Spleen (tissue), 13 donors: ENCODE measurements at places on chromosomes 5 and 9. TPM values are rescaled to one million over a fixed set of nuclear protein-coding genes. Genes with fewer than 3 reads are reported as not detected.
A peak's percentile ranks its signal among the peaks of the same experiment; 100 is the strongest.

DNA sequence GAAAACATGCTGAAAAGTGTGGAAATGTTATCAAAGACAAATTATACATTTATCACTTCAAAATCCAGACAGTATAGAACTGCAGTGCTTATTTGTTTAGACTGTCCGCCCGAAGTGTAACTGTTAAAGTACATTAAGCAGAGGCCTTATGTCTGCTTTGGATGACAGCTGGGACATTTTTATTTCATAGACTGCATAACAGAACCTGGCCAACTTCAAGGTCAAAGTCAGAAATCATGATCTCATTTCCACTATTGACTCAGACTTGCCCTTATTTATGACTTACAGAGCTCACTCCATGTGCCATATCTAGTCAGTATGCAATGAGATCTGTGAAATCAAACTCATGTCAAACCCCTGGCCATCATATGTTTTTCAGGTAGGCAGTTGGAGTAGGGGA, 87.7 kb downstream of the RAB3C start:
- DNase-seq: no peak

DNA sequence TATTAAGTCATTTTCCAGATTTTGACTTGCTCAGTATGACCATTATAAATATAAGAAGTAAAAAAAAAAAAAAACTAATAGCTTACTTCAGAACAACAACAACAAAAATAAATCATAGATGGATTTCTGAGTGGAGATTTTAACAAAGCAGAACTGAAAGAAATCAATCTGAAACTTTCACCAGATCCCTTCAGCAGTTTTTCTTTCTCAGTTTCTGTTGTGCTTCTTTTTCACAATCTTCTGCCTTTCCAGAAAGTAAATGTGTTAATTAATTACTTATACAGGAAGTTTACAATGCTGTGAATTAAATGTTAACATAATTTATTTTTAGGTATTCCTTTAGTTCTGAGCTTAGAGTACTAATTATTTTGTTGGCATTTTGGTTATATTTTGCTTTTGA, 73.5 kb downstream of the CHSY3 start:
- DNase-seq: no peak

DNA sequence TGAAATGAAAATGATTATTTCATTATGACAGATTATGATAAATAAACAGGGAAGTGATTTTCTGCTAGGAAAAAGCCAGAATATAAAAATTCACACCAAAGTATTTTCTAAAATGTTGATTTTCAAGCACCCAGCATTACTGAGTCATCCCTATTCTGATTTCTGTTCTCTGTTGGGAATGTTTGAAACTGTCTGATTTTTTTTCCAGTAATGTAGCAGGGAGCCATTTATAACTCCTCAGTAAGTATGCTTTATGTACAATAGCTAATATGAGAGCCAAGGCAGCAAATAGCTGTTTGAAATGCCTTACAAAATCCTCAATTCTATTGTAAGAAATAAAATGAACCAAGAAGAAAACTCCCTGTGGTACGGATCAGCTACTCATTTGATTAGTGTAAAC, 471.7 kb upstream of the TYRP1 start:
- no peak for DNase-seq

DNA sequence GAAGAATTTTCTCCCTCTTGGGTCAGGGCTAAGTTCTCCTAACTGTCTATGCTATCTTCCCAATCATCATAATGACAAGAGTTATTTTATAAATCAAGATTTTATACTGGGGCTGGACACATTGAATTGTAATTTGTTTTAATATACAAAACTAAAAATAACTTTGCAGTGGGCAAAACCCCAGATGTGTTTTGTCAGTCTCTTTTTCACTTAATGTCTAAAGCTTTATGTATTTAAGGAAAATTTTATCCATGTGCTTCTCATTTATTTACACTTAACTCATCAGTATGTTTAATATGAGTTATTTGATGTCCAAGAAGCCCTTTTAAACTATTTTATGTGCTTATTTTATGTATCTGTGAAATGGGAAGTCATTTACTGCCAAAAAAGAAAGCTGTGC, 362.8 kb upstream of the ADAMTSL1 start:
- no peak for DNase-seq

GRCh38 chr5:163563112-163563511, 57.7 kb downstream of the MAT2B start:
- no peak for DNase-seq

GRCh38 chr9:131889437-131890251, 149.8 kb upstream of the RAPGEF1 start:
- DNase-seq: no peak

- DNase-seq: no peak
Observed at GRCh38 chr5:127425868-127426267, 91.6 kb upstream of the PRRC1 start.

DNA sequence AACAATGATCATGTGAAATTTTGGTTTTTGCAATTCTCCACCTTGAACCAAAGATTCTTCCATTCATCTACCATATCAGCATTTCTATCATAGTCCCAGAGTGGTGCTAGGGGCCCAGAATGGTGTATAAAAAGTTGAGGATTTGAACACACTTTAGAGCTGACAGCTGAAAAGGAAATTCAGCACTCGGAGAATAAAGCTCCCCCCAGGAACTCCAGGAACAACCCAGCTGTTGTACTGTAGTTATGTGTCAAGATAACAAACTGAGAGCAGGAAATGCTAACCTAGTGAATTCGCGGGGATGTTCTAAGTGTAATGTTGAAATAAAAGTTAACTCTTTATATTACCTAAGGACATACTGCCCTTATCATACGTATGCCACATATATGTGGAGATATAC, 216.7 kb downstream of the NFIB start:
- no peak for DNase-seq

GRCh38 chr5:124059200-124059599, 547.2 kb downstream of the CSNK1G3 start:
- DNase-seq: no peak

DNA sequence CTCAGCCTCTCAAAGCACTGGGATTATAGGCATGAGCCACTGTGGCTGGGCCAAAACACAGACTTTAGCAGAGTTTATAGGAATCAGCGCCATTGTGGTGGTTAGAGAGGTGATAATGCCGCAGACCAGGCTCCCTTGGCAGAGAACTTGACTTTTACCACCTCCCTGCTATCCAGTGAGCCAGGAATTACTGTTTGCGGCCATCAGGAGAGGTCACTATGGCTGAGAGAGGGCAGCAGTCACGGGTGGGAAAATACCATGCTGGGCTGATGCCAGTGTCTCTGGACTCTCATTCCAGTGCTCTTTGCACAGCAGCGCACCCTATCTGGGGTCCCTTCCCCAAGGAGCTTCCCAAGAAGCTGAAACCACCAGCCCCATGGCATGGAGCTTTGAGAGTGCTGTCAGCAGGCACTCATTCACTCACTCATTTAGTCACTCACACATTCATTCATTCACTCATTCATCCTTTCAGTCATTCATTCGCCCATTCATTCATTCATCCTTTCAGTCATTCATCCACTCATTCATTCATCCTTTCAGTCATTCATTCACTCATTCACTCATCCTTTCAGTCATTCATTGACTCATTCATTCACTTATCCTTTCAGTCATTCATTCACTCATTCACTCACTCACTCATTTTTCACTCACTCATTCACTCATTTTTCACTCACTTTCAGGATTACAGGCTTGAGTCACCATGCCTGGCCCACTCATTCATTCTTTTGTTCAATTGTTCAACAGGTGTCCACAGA, 27.3 kb upstream of the RNU6ATAC start:
- peak; percentile 13 for DNase-seq

GRCh38 chr5:111461255-111461671, 51.1 kb downstream of the STARD4 start:
- DNase-seq: no peak

- DNase-seq: no peak
Observed at GRCh38 chr5:45604092-45604491, 92.1 kb downstream of the HCN1 start.

DNA sequence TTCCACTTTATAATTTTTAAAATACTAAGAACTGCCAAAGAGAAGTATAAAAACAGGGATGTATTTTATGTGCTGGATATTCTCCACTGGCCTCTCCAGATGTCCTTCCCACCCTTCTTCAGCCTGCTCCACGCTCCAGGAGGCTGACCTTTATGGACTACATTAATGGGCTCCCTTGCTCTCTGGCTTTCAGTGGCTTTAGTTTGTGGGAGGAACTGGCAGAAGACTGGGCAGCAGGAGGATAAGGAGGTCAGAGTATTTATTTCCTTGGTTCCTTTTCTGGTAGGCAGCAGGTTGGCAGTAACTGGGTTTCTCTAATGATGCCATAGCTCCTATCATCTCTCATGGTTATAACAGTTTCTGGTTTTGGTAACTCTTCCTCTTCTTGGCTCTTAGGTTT, 133.9 kb downstream of the PAM start:
- no peak for DNase-seq

GRCh38 chr5:132303589-132303988, 9.4 kb downstream of the SLC22A4 start:
- no peak for DNase-seq

DNA sequence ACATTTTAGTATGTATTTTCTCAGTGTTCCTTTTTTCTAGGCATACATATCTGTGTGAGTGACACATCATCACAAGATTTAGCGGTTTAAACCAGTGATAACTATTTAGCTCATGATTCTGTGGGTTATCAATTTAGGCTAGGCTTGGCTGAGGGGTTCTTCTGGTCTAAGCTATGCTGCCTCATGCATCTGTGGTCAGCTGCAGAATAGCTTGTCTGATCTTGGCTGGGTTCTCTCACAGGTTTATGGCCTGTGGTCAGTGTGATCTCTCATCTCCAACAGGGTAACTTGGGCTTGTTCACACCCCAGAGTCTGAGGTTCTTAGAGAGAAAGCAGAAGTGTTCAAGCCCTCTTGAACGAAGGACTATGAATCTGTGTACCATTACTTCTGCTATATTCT, 363.3 kb downstream of the KDM4C start:
- DNase-seq: no peak

GRCh38 chr5:56585999-56586691, 229.2 kb upstream of the MAP3K1 start:
- DNase-seq: peak; percentile 80

DNA sequence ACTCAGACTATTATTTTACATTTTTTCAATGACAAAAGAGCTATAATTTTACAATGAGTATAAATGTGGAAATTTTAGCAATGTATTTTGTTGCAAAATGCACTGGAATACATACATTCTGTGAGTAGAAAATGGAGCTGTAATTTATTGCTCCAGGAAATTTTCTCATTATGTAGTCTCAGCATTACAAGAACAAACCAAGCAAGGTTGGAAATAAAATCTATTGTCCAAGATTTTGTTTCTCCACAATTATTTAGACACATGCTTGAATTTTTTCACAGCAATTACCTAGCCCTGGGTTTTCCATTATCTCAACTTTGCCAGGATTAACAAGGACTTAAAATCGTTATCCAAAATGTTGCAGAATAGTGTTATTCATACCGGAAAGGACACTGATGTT, 820.1 kb downstream of the CDH12 start:
- no peak for DNase-seq

- DNase-seq: no peak
Observed at GRCh38 chr5:139402561-139403158, 1.2 kb downstream of the SPATA24 start.

- no peak for DNase-seq
Observed at GRCh38 chr9:93185266-93186214, 1.6 kb downstream of the WNK2 start.

GTF3C4 gene
- total RNA-seq: 10.3 TPM

GAPT gene
- 33.7 TPM for total RNA-seq

KIF20A gene
- 3.2 TPM for total RNA-seq

PCDHA1 gene
- total RNA-seq: not detected

PCDHGB3 gene
- 3.9 TPM for total RNA-seq

DMRT3 gene
- total RNA-seq: not detected

MEF2C gene
- 153 TPM for total RNA-seq

CNTLN gene
- 26.2 TPM for total RNA-seq

CEP78 gene
- total RNA-seq: 16.6 TPM

SOHLH1 gene
- not detected for total RNA-seq

PCDHGA5 gene
- 2.6 TPM for total RNA-seq

SUSD3 gene
- 27.6 TPM for total RNA-seq
